ENCODE measurements at places on chromosomes 3 and 15. TPM values are rescaled to one million over a fixed set of nuclear protein-coding genes. Genes with fewer than 3 reads are reported as not detected.

The GASK1A gene
- total RNA-seq = 2.3 TPM

The FEZF2 gene
- not detected for total RNA-seq

The RTP1 gene
- total RNA-seq = not detected

GRCh38 chr3:165518346-165518745 lies 318.9 kb downstream of the BCHE start:
- no peak for DNase-seq

DNA sequence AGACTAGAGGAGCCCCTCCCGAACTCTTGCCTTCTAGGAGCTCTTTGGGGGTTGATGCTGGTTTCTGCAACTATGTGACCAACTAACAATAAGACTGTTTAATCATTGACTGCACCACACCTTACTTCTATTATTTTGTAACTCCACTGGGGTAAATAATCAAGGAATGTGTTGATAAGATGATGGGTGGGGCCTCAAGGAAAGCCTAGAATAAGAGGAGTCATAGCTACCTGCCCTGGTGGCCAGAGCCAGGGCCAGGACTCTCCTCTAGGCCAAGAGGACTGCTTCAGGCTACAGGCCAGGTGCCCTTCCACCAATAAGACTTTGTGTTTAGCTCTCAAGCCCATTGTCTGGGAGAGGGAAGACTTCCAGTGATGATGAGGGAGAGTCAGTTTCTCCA lies 41.2 kb upstream of the PIAS1 start:
- no peak for DNase-seq

- no peak for DNase-seq
These were observed 129.6 kb downstream of the FMN1 start for GRCh38 chr15:33064878-33065277.

DNA sequence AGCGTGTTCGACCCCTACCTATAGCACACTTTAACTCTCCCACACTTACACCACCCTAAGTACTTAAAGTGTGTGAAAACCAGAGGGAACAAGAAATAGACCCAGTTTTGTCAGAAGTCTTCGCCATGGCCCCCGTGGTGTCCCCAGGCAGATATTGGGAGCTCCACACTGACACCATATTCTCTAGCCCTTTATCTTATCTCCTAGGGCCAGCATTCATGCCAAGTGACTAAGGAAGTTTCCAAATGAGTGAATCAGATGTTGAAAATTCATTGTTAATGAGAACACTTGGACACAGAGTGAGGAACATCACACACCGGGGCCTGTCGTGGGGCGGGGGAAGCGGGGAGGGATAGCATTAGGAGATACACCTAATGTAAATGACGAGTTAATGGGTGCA lies 31.8 kb downstream of the P3H2 start:
- no peak for DNase-seq

The FAM174B gene
- total RNA-seq = 18.9 TPM

DNA sequence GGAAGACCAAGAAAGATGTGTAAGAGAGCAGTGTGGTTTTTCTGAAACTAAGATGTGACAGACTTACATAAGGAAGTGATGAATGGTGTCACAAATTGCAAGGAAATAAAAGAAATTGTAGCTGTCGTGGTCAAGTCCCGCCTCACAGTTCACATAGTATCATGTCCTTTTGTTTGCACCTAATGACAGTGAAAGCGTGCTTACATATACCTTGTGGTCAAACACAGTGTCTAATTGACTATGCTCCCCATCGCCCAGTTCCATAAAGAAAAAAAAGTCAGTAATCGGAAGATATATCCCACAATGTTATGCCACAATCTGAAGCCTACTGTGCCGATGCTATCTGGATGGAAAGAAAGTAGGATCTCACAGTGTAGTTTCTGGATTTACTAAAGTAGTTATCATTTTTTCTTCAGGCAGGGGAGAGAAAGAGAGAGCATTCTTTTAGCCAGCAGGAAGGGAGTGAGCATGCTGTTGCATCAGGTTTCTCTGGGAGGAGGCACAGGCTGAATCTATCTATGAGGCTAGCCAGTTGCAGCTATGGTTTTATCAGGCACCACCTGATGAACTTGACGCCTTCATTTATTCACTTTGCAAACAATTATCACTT lies 9.8 kb upstream of the PLSCR1 start:
- no peak for DNase-seq

GRCh38 chr3:127808197-127808596 lies 14.1 kb downstream of the MGLL start:
- no peak for DNase-seq

GRCh38 chr15:38668898-38669391 lies 104.3 kb upstream of the RASGRP1 start:
- DNase-seq = no peak

The CHL1 gene
- total RNA-seq = 0.27 TPM

DNA sequence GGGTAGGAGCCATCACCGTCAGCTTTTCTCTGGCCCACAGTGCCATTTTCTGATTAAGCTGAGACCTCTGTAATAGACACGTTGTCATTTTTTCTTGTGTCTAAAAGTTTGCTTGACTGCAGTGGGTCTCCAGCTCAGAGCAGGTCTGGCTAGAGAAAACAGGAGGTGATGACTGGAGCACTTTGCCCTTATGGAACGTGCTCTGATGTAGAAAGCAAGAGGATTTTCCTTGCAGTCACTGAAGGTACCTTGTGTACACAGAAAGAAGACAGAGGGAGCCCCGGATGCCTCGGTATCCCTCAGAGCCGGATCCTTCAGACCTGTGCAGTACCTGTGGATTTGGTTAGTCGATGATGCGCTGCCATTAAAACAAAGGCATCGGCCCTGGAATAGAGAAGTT lies 76.2 kb downstream of the IGF1R start:
- DNase-seq = no peak

DNA sequence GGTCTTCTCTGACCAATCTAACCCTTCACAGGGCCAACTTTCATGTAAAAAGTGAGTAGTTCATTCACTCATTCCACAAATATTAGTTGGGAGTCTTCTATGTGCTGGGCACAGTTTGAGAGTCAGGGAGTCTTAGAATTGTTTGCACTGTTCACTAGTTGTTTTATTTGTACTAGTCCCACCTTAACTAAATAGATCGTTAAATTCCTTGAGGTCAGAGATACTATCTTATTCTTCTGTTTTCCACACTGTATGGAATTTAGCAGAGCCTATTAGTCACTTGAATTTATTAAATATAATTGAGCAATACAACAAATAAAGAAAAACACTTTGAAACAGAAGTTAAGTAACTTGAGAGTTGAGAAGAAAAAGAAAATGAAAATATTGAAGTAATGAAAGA lies 40.8 kb upstream of the SPTSSB start:
- no peak for DNase-seq

The GABRB3 gene
- total RNA-seq = 0.96 TPM

The ZCWPW2 gene
- not detected for total RNA-seq

GRCh38 chr3:144033863-144034262 lies 62.2 kb downstream of the DIPK2A start:
- no peak for DNase-seq

- no peak for DNase-seq
These were observed 94.3 kb upstream of the BHLHE40 start for GRCh38 chr3:4884888-4885287.

The SAMMSON gene
- total RNA-seq = not detected

DNA sequence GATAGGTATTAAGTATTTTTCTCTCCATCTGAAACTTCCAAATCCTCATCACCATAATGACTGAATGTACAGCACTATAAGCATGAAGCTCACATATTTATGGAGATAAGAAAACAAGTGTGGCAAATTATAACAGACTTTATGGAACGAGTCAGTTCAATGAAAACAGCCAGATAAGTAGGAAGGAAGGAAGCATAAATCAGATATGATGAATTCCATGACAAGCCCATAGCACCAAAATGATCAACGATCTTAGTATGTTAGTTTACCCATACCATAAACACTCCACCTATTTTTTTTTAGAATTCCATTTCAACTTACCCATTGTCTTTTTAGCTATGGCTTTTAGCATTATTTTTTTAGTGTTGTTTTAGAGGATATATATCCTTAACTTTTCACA lies 169.5 kb downstream of the TNIK start:
- no peak for DNase-seq

DNA sequence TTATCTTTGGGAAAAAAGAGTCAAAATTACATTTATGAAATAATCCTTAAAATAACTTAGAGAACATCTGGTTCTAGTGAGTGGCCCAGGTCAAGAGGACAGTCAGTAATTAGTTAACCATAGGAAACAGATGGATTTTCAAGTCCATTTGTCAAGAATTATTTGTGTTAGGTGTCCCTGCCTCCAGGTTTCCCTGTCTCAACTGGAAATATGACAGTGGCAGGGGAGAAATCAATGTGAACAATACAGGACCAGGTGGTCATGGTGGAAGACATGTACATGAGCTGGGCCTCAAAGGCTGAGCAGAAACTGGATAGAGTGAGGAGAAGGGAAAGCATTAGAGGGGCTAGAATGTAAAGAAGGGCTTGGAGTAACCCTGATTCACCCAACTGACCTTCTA lies 372.6 kb downstream of the VPS13C start:
- DNase-seq = no peak

The TLR9 gene
- not detected for total RNA-seq

DNA sequence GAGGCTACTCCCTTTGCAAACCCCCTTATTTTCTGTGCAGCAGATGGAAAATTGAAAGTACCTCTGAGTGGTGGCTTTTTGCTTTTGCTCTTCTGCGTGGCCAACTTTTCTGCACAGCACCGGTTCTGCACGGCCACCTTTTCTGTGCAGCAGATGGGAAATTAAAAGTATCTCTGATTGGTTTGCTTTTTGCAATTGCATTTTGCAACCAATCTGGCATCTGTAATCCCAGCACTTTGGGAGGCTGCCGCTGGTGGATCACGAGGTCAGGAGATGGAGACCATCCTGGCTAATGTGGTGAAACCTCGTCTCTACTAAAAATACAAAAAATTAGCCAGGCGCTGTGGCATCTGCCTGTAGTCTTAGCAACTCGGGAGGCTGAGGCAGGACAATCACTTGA lies 79.5 kb upstream of the CHMP2B start:
- no peak for DNase-seq

- DNase-seq = no peak
These were observed 96.4 kb downstream of the WNT7A start for GRCh38 chr3:13783476-13783875.

DNA sequence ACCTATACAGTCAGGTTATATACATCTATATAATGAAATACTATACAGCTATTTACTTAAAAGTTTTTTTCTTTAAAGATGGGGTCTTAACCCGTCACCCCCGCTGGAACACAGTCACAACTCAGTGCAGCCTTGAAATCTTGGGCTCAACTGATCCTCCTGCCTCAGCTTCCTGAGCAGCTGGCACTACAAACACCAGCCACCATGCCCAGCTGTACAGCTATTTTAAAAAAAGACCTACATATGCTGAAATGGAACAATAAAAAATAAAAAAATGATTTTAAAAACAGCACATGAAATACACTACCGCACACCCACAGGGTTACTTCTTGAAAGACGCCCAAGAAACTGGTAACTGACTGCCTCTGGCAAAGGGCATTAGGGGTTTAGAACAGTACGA lies 3.8 kb downstream of the NCBP2 start:
- DNase-seq = no peak

The ZDHHC23 gene
- 4.7 TPM for total RNA-seq

DNA sequence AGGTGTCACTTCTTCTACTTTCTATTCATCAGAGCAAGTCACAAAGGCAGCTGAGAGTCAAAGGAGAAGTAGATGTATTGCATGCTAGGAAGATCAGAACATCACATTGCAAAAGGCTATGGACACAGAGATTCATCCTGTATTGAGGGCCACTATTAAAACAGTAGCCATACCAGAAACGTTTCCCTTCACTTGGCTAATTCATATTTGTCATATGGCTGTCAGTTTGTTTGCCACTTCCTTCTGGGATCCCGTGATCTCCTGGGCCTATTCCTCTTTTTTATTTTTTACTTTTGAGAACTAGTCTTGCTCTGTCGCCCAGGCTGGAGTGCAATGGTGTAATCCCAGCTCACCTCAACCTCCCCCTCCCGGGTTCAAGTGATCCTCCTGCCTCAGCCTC lies 184.0 kb upstream of the SATB1 start:
- DNase-seq = no peak

DNA sequence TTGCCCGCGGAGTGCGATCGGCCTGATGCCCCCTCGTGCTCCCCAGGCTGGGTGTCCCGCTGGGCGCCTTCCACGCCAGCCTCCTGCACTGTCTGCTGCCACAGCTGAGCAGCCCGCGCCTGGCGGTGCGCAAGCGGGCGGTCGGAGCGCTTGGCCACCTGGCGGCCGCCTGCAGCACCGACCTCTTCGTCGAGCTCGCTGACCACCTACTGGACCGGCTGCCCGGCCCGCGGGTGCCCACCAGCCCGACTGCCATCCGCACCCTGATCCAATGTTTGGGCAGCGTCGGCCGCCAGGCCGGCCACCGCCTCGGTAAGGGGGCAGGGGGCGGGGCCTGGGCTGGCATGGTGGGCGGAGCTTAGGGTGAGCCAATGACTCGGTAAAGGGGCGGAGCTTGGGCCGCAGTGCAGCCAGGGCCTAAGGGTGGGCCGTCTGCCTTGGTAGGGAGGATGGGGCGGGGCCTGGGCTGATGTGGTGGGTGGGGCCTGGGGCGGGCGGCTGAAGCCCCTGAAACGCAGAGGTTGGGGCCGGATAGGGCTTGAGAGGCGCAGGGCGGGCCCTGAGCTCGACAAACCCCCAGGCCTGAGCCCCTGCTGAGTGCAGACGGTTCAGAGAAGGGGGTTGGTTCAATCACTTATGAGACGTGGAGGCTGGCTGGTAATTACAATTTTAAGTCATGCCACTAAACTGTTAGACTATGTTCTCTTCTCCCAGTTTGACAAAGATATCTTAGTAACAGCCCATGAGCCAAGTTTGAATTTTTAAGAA lies 13.7 kb downstream of the CAND2 start:
- DNase-seq = peak; percentile 48

DNA sequence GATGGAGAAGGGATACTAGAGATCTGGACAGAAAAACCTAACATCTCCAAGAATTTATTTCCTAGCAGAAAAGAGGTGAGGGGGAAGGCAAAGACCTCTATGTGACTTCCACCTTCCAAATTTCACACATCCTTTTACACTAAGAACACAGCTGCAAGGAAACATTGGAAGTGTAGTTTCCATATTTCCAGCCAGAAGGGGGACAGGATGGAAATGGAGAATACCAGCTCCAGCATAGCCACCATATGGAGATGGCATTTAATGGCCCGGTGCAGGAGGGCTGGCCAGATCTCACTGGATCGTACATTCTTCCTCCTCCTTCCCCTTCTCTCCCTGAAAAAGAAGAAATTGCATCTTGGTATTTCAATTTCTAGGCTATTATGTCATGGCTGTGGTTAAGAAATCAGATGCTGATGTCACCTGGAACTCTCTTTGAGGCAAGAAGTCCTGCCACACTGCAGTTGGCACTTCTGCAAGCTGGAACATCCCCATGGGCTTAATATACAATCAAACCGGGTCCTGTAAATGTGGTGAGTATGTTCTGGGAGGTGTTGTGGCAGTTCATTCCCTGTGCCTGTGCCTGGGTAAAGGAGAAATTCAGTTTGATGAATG lies 36.9 kb upstream of the TF start:
- DNase-seq = no peak

DNA sequence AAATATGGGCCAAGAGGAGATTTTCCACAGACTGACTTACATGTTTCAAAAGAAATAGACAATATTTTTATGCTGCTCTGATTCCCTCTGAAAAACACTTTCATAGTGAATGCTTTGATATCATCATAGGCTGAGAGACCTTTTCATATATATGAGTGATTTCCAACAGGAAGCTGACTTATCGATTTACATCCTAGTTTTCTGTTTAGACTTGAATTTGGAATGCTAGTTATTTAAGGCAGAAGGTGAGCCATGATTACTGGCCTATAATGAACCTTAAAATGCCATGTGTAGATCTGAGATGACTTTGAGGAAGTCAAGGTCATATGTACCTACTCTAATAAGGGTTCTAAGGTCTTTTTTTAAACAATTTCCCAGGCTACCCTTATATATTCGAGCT lies 1126.1 kb downstream of the ROBO1 start:
- no peak for DNase-seq
